Caki2 (cell line): ENCODE measurements at places on chromosomes 3 and 15.

DNA sequence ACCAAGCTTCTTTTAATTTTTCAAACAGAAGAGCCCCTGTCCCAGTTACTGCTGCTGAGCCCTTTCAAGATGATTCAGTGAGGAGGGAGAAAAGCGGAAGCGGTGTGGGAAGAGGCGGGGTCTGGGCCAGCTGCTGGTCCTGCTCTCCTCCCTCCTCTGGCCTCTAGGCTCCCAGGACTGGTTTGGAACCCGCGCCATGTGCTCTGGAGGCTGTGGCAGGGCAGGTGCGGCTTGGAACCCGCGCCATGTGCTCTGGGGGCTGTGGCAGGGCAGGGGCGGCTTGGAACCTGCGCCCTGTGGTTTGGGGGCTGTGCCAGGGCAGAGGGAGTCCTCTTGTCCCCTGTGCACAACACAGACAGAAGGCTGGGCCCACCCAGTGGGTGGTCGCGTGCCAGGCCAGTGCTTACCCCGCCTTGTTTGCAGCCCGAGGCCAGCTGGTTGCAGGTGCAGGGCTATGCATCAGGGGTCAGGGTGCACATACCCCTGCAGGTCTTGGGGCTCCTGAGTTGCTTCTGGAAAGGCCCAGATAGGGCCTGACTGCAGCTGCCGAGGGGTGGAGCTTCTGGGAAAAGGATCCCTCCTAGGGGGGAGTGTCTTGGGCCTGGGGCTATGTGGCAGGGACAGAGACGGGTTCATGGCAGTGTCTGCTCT lies 12.2 kb downstream of the ALG1L2 start:
- DNase-seq = no peak

GRCh38 chr3:56055951-56056350 lies 412.3 kb downstream of the ERC2 start:
- DNase-seq = no peak

- no peak for DNase-seq
Measured at GRCh38 chr15:66735909-66736305, 33.9 kb downstream of the SMAD6 start.

GRCh38 chr3:187763850-187764648 lies 18.8 kb upstream of the BCL6 start:
- no peak for DNase-seq

GRCh38 chr15:56835718-56836171 lies 82.7 kb upstream of the TCF12 start:
- DNase-seq = no peak

DNA sequence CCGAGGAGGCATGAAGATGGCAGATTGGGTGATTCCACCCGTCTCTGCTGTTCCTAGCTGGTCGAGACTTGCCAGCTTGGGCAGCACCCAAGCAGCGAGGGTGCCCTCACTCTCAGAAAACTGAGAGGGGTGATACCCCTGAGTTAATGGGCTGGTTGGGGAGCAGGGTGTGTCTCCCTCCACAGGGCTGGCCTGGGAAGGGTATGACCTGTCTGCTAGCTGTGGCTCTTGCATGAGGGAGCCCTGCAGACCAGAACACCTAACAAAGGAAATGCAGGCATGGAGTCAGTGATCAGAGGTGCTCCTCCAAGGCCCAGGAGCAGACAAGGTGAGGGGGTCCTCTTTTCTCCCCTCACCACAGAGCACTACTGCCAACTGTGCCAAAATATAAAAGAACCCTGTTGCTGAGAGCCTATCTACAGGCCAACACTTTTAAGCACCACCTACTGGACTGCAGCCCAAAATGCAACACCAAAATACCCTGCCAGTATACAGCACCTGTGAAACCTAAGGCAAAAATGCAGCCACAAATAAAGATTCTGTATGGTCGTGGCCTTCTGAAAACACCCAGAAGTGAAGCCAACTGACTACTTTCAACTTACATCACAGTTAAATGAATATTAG lies 35.8 kb upstream of the PPM1L start:
- no peak for DNase-seq

GRCh38 chr3:112656043-112656442 lies 15.1 kb upstream of the CCDC80 start:
- DNase-seq = no peak

DNA sequence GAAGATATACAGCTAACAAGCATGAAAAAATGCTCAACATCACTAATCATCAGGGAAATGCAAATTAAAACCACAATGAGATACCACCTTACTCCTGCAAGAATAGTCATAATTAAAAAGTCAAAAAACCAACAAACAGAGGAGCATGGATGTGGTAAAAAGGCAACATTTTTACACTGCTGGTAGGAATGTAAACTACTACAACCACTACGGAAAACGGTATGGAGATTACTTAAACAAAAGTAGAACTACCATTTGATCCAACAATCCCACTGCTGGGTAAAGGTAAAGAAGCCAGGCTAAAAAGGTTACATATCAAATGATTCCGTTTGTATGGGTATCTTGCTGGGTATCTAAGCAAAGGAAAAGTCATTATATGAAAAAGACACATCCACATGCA lies 53.8 kb downstream of the STAG1 start:
- no peak for DNase-seq

- no peak for DNase-seq
Measured at GRCh38 chr15:63539521-63539920, 35.1 kb downstream of the USP3 start.

GRCh38 chr3:43659250-43659880 lies 31.4 kb upstream of the ABHD5 start:
- DNase-seq = no peak

GRCh38 chr15:98671060-98672008 lies 23.0 kb downstream of the IGF1R start:
- no peak for DNase-seq

GRCh38 chr15:52856286-52856685 lies 66.2 kb upstream of the ONECUT1 start:
- no peak for DNase-seq

DNA sequence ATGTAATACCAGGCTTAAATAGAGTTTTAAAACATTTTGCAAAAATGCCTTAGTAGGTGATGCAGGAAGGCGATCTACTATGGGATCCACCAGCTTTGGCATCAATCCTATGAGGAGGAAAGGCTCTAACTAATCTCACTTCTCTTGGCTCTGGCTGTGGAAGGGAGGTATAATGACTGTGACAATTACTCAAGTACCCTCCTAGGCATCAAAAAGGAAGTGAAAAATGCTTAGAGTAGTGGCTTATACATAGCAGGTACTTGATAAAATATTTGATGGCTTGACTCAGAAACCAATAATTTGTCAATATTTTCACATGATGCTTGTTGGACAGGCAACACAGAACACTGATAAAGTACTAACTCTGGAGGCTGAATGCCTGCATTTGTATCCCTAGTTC lies 34.1 kb upstream of the SERPINI2 start:
- no peak for DNase-seq

DNA sequence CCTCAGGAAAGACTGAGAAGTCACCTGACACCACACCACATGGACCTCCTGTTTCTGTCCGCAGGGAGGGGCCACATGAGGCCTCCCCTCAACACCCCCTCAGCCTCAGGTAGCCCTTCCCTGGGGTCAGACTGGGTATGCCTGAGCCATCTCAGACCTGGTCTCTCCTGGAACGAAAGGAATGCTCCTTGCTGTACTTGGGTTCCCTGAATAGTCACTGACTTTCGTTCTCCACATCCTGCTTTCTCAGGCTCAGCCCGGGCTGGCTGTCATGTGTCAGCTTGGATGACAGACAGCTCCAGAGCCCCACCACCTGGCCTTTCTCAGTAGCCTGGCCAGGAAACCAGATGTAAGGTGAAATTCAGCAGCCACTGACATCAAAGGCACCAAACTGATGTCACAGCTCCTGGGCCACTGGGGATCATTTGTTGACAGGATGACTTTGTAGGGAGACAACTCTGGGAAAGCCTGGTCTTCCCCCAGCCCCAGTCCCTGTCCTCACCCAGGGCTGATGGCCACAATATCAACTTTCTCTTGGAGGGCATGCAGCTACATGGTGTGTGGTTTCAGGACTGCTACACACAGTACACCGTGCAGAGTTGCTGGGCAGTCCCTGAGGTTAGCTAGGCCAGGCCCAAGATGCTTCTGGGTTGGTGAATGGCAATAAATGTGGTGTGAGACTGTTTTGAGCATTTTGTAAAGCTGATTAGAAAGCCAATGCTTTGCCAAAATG lies 141.4 kb upstream of the MRPS22 start:
- no peak for DNase-seq

GRCh38 chr3:118968111-118968510 lies 66.5 kb downstream of the IGSF11 start:
- no peak for DNase-seq

GRCh38 chr15:27358751-27359434 lies 387.9 kb downstream of the GABRG3 start:
- DNase-seq = peak; percentile 21

GRCh38 chr15:58273104-58273503 lies 134.9 kb downstream of the AQP9 start:
- no peak for DNase-seq

DNA sequence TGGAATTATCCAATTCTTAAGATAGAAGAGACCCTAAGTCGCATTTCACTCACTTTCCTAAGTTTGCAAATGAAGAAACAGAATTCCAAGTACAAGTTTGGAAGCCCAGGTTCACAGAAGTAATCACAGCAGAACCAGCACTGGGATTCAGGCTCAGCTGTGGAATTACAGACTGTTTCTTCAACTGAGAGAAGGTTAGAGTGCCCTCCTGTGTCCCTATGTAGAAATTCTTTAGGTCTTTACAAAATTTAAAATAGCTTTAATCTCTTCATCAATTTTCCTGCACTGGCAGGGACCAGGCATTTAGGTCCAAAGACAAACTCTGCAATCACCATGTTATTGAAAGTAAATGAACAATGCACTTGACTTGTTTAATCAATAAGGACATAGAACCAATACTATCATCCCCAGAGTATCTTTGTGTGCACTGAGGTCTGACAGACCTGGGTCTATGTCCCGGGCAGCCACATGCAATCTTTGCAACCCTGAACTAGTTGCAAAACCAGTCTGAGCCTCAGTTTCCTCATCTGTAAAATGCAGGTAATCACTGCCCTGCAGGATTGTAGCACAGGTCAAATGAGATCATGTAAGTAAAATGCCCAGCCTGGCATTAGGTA lies 96.3 kb upstream of the ZBED2 start:
- DNase-seq = peak; percentile 29

- DNase-seq = no peak
Measured at GRCh38 chr15:87609894-87610293, 646.6 kb downstream of the NTRK3 start.

DNA sequence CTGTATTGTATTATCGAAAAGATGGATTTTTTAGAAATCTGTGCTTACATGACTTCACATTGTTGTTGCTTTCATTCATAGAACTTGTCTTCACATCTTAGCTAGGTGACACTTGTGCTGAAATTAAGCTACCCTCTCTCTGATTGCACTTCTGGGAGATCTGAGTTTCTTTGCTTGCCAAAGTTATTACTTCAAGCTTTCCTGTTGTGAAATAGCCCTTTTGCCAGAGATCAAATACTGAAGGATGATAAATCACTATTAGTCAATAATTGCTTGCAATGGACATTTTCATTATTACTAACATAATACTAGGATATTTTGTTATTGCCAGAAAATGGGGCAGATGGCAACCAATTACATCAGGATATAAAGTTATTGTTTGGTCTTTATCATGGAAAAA lies 34.7 kb downstream of the PIK3CA start:
- DNase-seq = no peak

DNA sequence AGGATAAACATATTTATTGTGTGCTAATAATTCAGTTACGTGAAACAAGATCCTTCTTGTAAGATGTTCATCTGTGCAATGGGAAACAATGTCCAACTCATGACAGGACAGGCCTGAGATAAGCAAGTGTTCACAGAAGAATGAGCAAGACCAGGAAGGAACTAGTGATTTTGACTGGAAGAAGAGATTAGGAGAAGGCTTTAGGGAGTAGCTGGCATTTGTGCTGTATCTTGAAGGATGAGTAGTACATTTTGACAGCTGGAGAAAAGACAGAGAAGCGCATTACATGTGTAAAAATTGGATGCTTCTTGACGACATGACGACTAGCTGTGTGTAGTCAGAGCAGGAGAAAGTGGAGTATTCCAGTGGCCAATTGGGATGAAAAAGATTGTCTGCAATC lies 48.4 kb downstream of the GBE1 start:
- DNase-seq = no peak

- DNase-seq = no peak
Measured at GRCh38 chr3:48058091-48058490, 41.9 kb upstream of the MAP4 start.

- DNase-seq = no peak
Measured at GRCh38 chr15:60614862-60615771, 136.2 kb upstream of the ICE2 start.

DNA sequence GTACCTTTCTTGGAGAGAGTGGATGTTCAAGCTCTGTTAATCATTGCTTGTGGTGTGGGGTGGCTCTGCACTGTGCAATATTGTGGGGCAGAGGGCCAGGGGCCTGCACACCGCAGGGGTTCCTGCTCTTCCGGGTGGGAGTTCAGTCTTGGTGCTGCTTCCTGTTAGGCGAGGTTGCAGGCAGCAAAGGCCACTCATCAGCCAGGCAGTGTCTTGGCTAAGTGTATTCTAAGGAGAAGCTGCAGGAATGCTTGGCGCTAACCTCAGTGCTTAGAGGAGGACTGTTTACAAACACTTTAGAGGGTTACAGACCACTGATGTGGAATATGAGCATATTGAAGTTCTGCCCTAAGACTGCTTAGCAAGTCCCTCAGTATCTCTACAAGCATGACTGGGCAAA lies 81.7 kb downstream of the CEP63 start:
- peak; percentile 59 for DNase-seq
